ENCODE measurements at places on chromosomes 1 and 21. TPM values are rescaled to one million over a fixed set of nuclear protein-coding genes. Genes with fewer than 3 reads are reported as not detected.

- H3K4me1 ChIP-seq = peaks cover 18% of the 10 kb centered on the region
- H3K27me3 ChIP-seq = no peaks in the 10 kb centered on the region
- H3K4me3 ChIP-seq = no peak overlapping the region
- no peak for DNase-seq
- H3K27ac ChIP-seq = no peak overlapping the region
- H3K36me3 ChIP-seq = peaks cover 11% of the 10 kb centered on the region
These were observed 53.6 kb downstream of the RERE start for GRCh38 chr1:8763888-8764287.

The LCE1F gene
- total RNA-seq = not detected

The KLHL17 gene
- total RNA-seq = 28.6 TPM

The TNFSF4 gene
- 0.78 TPM for total RNA-seq
